ENCODE measurements at places on chromosomes 11 and 22. TPM values are rescaled to one million over a fixed set of nuclear protein-coding genes. Genes with fewer than 3 reads are reported as not detected.

The SPINDOC gene
- 65.1 TPM for total RNA-seq

The CD3E gene
- 148 TPM for total RNA-seq

The OR51E2 gene
- total RNA-seq: not detected

The PYGM gene
- total RNA-seq: 4.7 TPM

Data from natural killer cell treated with Interleukin-12 subunit alpha and Interleukin-12 subunit beta and Interleukin-15 and Interleukin-18, amount 100 ng/mL, for 72 hours (primary cell).